ENCODE measurements at places on chromosomes 5 and 9.

GRCh38 chr5:125274211-125274610 is 527.8 kb upstream of the ZNF608 start:
- H3K27me3 ChIP-seq, result no peaks in the 10 kb centered on the region
- no peak for DNase-seq
- no peaks in the 10 kb centered on the region for H3K4me1 ChIP-seq
- no peak overlapping the region for H3K27ac ChIP-seq

GRCh38 chr5:14452685-14453454 is 128.7 kb upstream of the OTULINL start:
- peaks cover 5% of the 10 kb centered on the region for H3K27me3 ChIP-seq
- peaks cover 14% of the 10 kb centered on the region for H3K4me1 ChIP-seq
- H3K4me3 ChIP-seq, result no peak overlapping the region
- no peaks in the 10 kb centered on the region for H3K36me3 ChIP-seq
- no peak overlapping the region for H3K27ac ChIP-seq

GRCh38 chr9:38047301-38048251 is 21.5 kb downstream of the SHB start:
- no peak overlapping the region for H3K27ac ChIP-seq
- no peak for DNase-seq
- peaks cover 6% of the 10 kb centered on the region for H3K4me1 ChIP-seq
- H3K27me3 ChIP-seq, result peaks cover under 1% of the 10 kb centered on the region
- no peak overlapping the region for H3K4me3 ChIP-seq

- H3K4me3 ChIP-seq, result no peak overlapping the region
- no peaks in the 10 kb centered on the region for H3K27me3 ChIP-seq
Observed at GRCh38 chr5:83426855-83427254, 44.7 kb upstream of the VCAN start.

DNA sequence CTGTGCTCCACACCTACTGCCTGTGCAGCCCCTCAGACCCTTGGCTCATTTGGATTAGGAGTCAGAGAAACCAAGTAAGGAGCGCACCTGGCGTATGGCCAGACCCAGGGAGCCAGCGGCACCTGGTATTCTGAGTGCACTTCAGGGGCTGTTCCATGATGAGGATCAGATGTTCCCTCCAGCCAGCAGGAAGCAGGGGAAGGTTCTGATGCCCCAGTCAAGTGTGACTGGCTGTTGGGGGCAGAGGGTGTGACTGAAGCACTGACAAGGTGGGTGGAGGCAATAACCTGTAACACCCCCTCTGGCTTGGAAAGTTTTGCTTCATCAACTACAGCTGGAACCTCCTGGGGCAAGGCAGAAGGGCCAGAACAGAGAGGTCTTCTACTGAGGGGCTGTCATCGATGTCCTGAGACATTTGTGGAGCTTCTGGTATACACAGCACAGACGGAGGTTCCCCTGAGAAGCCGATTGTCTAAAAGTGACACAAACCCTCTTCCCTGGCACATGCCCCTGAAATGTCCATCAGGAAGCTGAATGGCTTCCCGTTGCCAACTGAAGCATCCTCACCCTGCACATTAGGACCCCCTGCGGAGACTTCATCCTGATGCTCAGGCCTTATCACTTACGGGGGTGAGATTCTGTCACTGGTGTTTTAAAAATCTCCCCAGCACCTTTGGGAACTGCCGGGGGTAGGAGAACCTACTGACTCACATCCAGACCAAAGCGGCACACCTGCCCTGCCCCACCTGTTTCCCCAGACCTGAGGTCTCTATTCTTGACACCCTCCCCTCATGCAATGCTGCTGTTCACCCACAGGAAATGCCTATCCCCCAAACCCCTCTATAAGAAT is 21.1 kb downstream of the TRAF1 start:
- no peak overlapping the region for H3K4me3 ChIP-seq
- peaks cover 90% of the 10 kb centered on the region for H3K36me3 ChIP-seq
- peak overlapping the region; percentile 86 for H3K27ac ChIP-seq
- no peak for DNase-seq

DNA sequence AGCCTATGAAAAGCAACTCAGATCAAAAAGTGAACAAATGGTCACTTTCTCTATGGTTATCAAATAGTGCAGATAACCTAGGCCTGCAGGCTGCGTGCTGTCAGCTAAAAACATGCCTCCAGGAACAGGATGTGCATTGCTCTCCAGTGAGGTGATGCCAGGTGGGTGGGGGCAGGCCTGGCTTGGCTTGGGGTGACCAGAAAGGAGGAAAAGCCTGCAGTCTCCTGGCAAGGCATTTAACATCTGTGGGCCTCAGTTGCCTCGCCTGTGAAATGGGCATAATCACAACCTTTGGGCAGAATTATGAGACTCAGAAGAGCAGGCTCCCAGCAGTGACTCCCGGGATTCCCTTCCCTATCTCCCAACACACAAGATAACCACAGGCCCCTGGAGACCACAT is 135.9 kb downstream of the COL23A1 start:
- no peak overlapping the region for H3K4me3 ChIP-seq
- H3K27me3 ChIP-seq, result peaks cover 9% of the 10 kb centered on the region
- H3K4me1 ChIP-seq, result no peaks in the 10 kb centered on the region
- H3K36me3 ChIP-seq, result no peaks in the 10 kb centered on the region

All from activated CD4-positive, alpha-beta memory T cell treated with anti-CD3 and anti-CD28 coated beads, Interleukin-2, amount 10 ng/mL, durations not matched to agents 7 days and 5 days (primary cell).